ENCODE measurements at places on chromosomes 5 and 9.
A peak's percentile ranks its signal among the peaks of the same experiment; 100 is the strongest.

- peak; percentile 77 for DNase-seq
Measured at GRCh38 chr5:65172486-65173129, 309.1 kb downstream of the ADAMTS6 start.

GRCh38 chr5:56422076-56422762 is 189.1 kb upstream of the ANKRD55 start:
- DNase-seq: no peak

DNA sequence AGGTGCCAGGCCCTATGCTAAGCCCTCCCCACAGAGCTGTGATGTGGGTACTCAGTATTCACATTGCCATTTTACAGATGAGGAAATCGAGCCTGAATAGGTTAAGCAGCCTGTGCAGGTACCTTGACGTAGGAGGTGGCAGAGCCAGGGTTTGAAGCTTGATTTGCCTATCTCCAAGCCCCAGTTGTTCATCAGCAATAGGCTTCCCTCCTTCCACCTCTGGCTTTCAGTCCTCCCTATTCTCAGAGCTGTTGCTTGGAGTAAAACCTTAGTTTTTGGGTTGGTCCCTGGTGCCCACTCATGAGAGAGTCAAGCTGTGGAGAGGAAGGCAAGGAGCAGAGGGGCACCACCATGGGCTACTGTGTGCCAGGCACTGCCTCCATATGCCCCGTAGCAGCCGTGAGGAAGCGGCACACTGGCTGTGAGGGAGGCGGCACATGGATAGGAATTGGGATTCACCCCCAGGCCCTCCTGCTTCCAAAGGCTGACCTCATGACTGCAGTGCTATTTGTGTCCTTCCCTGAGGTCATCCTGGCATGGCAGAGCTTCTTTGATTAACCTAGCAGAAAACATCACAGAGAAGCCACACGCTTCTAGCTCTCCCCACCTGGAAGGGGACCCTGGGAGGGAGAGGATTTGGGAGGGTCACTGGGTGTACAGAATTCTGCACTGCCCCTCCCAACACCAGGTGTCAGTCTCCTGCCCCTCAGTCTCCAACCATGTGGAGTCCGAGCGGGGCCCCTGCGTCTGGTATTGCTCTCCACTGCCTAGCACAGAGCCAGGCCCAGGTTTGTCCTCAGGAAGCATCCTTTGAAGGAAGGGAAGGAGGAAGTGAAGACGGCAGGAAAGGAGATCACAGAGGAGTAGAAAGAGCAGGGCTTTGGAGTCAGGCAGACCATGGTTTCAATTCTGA is 109.8 kb downstream of the RGS3 start:
- DNase-seq: no peak

DNA sequence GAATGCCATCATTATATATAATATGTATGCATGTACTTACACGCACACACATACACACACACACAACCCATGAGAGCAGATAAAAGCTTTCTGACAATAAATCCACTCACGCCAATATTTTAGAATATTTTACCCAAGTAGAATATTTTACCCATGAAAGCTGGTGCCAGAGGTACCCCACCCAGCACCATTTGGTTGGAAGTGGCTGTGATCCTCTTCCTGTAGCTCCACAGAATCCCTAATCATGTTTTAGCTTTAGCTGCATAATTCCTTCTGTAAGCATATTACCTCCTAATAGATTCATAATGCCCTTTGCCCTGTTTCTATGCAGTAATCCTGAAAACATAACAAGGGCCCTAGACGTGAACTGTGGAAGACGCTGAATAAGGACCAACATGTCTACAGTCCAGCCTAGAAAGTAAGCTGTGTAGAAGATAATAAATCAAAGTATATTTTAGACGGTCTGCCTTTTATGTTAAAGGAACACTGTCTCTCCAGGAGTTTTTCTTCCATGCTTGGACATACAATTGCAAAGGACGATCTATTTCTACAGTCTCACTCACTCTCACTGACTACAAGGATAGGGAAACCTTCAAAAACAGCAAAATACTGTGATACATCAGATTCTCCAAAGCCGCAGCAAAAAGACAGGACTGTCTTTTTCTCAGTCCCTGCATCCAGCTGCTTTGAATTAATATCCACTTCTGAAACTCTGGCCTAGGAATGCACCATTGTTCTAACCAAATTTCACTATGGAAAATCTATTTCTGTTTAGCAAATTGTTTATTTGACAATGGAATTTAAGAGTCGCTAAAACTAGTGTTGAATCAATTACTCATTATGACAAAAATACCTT is 98.2 kb downstream of the USP20 start:
- no peak for DNase-seq

All from stimulated activated effector memory CD8-positive, alpha-beta T cell treated with anti-CD3 and anti-CD28 coated beads, Interleukin-12 subunit alpha, Interleukin-12 subunit beta, amount 100 ng/mL, for 72 hours (primary cell).